Activated CD8-positive, alpha-beta memory T cell treated with anti-CD3 and anti-CD28 coated beads, Interleukin-2, amount 10 ng/mL, durations not matched to agents 7 days and 5 days (primary cell): ENCODE measurements at places on chromosomes 7 and 10. TPM values are rescaled to one million over a fixed set of nuclear protein-coding genes. Genes with fewer than 3 reads are reported as not detected.
A peak's percentile ranks its signal among the peaks of the same experiment; 100 is the strongest.

Gene CPA1
- not detected for total RNA-seq

GRCh38 chr10:65945061-65945460 lies 980.8 kb upstream of the LRRTM3 start:
- no peak for DNase-seq

Gene UCMA
- not detected for total RNA-seq

Gene ANXA8
- 0.23 TPM for total RNA-seq

DNA sequence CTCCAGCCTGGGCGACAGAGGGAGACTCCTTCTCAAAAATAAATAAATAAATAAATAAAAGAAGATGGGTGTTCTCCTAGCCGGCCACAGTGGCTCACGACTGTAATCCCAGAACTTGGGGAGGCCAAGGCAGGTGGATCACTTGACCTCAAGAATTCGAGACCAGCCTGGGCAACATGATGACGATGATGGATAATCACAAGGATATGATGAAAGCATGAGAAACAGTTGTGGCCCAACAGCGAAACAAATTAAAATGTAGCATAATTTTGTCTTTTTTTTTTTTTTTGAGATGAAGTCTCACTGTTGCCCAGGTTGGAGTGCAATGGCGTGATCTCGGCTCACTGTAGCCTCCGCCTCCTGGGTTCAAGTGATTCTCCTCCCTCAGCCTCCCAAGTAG lies 12.9 kb downstream of the ZNF786 start:
- DNase-seq: no peak

- DNase-seq: no peak
Observed at GRCh38 chr7:53292341-53292740, 256.9 kb downstream of the POM121L12 start.

DNA sequence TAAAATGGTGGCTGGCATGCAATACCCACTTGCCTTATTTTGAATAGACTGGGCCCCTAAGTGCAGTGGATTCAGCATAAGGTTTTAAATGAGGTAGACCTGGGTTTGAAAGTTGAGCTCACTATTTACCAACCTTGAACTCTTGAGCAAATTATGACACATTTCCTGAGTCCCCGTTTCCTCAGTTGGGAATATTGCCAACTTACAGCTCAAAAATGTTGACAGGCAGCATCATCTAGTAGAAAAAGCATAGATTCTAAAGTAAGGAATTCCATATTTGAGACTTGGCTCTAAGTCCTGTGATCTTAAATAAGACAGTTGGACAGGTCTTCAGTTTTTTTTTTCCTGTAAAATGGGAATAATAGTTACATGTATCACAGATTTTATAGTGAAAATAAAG lies 305.5 kb downstream of the ACTR3B start:
- no peak for DNase-seq

GRCh38 chr7:82413237-82413636 lies 30.3 kb downstream of the CACNA2D1 start:
- no peak for DNase-seq

- no peak for DNase-seq
Observed at GRCh38 chr7:114086914-114087652, 168.3 kb upstream of the PPP1R3A start.

DNA sequence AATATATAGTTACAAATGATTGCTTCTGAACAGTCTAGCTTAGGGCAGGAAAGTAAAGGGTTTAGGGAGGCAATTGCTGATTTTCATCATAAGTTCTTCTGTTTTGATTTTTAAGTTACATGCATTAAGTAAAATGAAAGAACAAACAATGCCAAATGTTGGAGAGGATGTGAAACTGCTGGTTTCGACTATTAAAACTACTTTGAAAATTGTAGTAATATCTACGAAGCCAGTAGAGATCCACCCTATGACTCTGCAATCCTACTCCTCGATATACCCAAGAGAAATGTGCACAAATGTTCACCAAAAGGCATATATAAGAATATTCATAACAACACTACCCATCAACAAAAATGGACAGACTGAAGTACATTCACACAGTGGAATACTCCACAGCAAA lies 24.3 kb downstream of the PDZD8 start:
- DNase-seq: no peak

Gene ANXA8L1
- total RNA-seq: 1.1 TPM

- DNase-seq: peak; percentile 40
Observed at GRCh38 chr10:47104786-47105385, 193.7 kb downstream of the PTPN20 start.

Gene TAF5
- total RNA-seq: 15.3 TPM

Gene COL13A1
- total RNA-seq: not detected

DNA sequence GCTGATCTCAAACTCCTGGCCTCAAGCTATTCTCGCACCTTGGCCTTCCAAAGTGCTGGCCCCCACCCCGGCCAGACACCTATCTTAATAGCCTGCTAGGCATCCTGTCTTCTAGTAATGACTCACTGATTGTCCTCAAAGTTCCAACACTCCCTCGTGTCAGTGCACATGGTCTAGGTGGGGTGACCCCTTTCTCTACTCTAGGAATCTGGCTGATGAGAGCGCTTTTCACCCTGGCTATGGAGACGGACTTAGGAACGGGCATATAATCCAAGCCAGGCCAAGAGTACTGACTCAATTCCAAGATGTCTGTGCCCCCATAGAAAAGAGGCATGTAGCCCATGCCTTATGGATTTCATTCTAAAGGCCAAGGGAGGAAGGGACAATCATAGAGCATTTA lies 67.0 kb downstream of the PRLHR start:
- no peak for DNase-seq

DNA sequence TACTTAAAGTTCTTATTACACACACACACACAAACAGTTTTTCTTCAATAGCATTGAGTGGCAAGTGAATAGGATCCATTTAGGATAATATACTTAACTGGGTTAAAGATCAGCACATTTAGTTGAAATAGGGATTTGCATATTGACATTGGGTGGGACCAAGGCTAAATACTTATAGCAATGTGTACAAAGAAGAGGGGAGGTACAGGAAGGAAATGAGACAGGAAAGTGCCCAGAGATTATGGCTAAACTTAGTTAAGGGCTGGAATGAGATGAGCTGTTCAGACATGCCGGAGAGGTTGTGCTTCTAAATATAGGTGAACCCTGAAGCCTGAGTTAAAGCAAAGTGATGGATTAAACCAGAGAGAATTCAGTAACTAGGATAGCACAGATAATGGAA lies 95.1 kb downstream of the LSMEM1 start:
- no peak for DNase-seq

- DNase-seq: no peak
Observed at GRCh38 chr10:127804696-127805095, 67.7 kb downstream of the FOXI2 start.

- DNase-seq: no peak
Observed at GRCh38 chr7:80736371-80737125, 98.1 kb downstream of the CD36 start.

Gene YWHAG
- total RNA-seq: 115 TPM

Gene PFKP
- total RNA-seq: 262 TPM

DNA sequence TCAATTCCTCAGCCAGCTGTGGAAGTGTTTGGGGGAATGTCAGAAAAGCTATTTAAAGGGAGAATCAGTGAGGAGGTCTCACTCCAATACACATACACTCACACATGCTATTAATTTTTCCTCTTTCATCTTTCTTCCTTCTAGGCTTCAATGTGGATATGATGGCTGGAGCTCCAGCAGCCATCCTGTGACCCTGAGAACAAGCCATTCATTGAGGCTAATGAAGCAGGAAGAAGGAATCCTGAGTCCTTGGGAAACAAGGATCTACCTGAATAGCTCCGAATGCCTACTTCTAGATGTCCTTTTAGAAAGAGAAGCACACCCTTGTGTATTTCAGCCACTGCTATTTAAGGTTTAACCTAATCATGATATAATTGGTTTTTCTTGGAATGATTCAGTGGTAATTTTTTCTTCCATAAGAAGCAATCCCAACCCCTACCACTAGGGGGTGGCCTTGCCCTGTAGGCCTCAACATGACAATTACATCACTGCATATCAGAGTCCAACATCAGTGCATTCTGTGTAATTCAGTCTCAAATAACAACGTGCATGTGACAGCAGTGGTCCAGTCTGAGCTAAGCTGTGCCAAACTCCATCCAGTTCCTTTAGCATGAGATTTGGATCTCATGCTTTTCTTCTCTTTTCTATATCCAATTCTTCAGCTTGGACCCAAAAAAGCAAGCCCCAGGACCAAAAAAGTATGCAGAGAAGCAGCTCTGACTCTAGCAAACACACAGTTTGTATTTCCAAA lies 85.3 kb upstream of the ANKRD1 start:
- peak; percentile 75 for DNase-seq

Gene SCIN
- total RNA-seq: 1.4 TPM

Gene BBIP1
- 24.8 TPM for total RNA-seq

DNA sequence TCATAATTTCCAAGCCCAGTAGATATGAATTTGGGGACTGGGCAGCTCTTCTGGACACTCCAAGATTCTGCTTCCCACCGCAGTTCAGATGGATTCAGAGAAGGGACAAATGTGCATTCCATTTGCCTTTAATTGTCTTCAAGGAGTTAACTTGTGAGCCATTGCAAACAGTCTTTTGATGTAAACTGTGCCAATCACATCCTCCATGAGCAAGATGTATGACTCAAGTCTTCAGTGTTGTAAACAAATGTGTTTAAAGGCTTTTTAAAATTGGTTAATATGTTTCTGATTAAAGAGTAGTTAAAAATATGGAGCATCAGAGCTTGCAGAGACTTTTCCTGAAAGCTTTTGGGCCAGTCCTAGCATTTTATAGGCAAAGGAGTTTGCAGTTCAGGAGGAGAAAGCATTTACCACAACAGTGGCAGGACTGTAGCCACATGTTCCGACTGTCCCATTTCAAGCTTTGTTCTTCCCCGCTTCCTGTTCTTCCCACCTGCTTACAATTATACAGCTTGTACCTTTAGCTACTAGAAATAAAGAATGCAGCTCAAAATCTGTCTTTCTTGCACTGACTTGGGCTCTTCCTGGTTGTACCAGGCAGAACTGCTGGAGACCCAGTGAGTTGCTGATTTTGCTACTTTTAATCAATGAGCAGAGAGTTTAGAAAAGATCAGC lies 6.2 kb downstream of the SLC18A2 start:
- DNase-seq: no peak

DNA sequence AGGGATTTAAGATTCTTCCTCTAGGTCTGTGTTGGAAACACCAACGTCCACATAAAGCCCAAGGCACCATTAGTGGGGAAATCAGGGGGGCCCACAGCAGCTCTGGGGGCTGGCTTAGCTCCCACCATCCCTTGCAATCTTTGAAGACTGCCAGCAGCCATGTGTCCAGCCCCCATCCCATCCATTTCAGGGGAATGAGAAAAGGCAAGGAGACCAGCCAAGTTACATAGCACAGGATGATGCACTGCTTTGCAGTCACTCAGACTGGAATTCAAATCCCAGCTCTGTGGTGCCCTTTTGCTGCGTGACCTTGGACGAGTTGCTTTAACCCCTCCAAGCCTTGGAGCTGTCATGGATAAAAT lies 108.9 kb upstream of the ZMIZ1 start:
- DNase-seq: no peak

DNA sequence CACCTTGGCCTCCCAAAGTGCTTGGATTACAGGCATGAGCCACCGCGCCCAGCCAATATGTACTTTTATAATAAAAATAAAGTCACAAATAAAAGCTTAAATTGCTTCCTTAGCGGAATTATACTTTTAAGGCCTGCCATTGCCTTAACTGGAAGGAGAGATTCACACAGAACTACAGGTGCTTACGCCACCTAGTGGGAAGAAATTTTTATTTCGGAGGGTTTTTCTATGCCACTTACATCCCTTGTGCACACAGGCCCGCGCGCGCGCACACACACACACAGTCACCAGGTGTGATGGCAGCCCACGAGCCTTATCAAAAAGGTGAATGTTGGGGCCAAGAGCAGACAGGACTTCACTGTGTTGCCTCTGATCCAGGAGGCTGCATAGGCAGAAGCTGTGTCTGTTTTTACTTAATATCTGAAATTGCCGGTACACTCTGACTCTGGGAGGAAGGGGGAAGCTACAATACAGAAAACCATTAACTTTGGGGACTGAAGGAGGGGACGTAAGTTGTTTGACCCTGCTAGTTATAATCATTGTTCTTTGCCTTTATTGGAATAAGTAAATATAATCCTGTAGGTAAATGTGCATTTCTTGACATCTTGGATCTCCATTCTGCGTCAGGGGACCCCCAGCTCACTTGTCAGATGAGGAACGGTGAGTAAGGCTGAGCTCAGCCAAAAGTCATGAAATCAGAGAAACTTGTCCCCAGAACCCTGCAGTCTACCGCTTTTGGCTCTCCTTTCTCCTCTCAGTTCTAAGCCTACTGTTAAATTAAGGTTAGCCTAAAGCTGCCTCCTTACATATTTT lies 87.1 kb downstream of the SLC16A9 start:
- peak; percentile 42 for DNase-seq

GRCh38 chr10:3623746-3624145 lies 161.3 kb downstream of the KLF6 start:
- DNase-seq: no peak

DNA sequence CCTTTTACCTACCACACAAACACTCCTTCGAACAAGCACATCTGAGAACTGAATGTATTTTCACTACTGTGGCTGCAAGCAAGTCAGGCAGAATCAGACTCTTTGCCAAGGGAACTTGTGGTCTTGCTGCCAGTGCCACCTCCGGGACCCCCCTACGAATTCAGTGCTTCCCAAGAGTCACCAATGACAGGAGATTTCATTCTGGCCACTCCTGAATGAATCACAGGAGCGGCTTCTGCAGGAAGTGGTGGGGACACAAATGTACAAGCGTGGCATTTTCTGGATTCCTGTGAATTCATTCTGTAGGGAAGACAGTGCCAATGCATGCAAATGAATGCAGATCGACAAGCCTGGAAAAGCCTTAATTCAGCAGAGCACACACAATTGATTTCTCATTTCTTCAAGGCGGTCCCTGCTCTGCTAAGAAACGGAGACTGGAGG lies 161.2 kb downstream of the CAMK1D start:
- peak; percentile 11 for DNase-seq

DNA sequence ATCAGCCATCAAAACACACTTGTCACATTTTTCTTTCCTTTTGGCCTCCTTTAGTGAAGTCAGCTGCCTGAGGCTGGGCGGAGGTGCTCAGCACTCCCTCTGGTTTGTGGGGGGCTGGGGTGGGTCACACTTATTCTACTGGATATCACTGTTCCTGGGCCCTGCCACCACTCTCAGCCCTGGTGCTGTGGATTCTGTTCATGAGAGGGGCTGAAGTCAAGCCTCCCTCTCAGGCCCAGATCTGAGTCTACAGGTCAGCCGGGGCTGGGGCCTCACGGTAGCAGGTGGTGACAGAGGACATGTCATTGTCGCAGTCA lies 180.8 kb upstream of the TNS3 start:
- no peak for DNase-seq

GRCh38 chr10:97813311-97813710 lies 36.3 kb upstream of the GOLGA7B start:
- DNase-seq: no peak

GRCh38 chr10:44394696-44395381 lies 9.9 kb upstream of the CXCL12 start:
- peak; percentile 18 for DNase-seq

Gene TMEM236
- 0.06 TPM for total RNA-seq

- no peak for DNase-seq
Observed at GRCh38 chr7:51366930-51367613, 50.5 kb upstream of the COBL start.

- no peak for DNase-seq
Observed at GRCh38 chr7:35251606-35252310, 2.1 kb downstream of the TBX20 start.
